Peyer's patch (tissue), 4 donors: ENCODE measurements at places on chromosomes 6 and 20. TPM values are rescaled to one million over a fixed set of nuclear protein-coding genes. Genes with fewer than 3 reads are reported as not detected.

The HSPA12B gene
- 1.2 TPM for total RNA-seq

The NFATC2 gene
- total RNA-seq = 38.0 TPM

The MATN4 gene
- not detected for total RNA-seq

The BPIFB1 gene
- not detected for total RNA-seq

The PI16 gene
- total RNA-seq = not detected

DNA sequence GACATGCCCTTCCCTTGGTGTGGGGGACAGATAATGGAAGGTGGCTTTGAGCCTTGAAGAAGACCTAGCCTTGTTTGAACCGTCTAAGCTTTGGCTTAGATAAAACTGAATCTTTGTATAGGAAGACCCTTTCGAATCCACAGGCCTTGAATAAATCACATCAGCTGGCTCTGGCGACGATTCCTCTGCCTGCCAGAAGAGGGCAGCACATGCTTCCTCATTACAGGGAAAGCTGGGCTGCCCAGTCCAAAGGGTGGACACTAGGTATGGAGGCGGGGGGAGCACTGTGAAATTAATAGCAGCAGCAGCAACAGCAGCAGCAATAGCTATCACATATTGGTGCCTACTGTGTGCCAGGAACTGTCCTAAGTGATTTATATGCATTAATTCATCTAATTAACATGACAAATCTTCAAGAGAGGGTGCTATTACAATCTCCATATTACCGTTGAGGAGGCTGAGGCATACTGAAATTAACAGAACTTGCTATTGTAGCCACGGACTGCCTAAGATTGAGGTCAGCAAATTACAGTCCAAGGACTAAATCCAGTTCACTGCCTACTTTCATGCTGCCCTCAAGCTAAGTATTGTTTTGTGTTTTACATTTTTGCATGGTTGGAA lies 85.1 kb downstream of the CLIC5 start:
- peak; percentile 55 for DNase-seq

- DNase-seq = no peak
Observed at GRCh38 chr6:133290930-133291329, 49.8 kb downstream of the EYA4 start.

DNA sequence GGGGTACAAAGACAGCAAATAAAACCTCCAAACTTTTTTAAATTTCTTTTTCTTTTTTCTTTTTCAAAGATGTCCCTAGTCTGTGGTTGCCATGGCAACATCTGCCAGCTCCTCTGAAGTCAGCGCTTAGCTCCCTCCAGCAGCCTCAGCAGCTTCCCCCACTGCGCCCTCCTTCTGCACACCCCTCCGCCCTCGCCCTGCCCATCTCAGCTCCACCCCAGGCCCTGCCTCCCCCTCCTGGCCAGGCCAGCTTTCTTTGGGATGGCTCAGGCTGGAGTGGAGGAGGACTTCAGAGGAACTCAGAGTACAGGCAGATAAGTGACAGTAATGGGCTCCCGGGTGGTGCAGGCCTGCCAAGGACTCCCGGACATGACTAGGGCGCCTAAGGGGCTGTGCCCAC lies 104.6 kb downstream of the LRFN2 start:
- DNase-seq = no peak

DNA sequence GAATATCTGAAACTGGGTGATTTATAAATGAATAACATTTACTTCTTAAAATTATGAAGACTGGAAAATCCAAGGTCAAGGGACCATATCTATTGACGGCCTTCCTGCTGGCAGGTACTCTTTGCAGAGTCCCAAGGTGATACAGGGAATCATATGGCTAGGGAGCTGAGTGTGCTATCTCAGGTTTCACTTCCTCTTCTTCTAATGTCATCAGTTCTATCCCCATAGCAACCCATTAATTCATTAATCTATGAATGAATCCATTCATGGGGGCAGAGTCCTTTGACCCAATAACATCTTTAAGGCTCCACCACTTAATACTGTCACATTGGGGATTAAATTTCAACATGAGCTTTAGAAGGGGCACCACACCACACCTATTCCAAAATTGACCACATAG lies 772.0 kb downstream of the HACE1 start:
- no peak for DNase-seq

DNA sequence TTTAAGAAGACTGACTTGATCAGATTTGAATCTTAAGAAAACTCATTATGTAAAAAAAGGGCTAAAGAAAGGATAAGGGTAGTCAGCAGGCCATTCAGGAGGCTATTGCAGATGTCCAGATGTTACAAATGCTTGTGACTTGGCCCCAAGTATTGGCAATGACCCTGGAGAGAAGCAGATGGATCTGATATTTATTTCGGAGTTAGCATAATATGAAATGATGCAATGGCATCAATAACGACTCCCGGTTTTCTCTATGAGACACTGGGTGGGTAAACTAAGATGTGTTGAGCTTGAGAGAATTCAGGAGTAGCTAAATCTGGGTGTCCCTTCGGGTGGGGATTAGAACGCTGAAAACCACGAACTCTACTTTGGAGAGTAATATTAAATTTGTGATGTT lies 149.7 kb downstream of the LAMA2 start:
- no peak for DNase-seq

DNA sequence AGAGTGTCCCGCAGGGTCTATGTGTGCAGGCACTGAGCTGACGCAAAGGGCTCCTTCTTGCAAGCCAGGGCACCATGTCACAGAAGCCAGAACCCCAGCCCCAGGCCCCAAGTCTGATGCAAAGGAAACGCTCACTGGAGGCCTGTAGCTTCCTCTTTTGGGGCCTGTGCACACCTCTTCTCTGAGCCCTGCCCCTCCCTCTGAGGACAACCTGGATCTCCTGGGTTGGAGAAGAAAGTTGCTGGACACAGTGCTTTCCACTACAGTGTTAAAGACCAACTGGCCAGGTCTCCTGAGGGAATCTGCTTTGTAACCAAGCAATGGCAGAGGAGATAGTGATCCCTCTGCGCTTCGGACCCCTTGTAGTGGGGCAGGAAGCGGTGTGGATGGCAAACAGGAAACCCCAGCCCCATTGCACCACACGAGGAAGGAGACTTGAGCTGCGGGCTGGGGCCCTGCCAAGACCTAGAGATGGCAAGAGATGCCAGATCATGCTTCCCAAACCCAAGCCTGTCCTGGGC lies 90.0 kb downstream of the PRND start:
- DNase-seq = peak; percentile 87

- peak; percentile 50 for DNase-seq
Observed at GRCh38 chr6:108113557-108114519, 39.3 kb upstream of the OSTM1 start.

- DNase-seq = no peak
Observed at GRCh38 chr20:60478533-60478932, 520.3 kb downstream of the CDH26 start.

DNA sequence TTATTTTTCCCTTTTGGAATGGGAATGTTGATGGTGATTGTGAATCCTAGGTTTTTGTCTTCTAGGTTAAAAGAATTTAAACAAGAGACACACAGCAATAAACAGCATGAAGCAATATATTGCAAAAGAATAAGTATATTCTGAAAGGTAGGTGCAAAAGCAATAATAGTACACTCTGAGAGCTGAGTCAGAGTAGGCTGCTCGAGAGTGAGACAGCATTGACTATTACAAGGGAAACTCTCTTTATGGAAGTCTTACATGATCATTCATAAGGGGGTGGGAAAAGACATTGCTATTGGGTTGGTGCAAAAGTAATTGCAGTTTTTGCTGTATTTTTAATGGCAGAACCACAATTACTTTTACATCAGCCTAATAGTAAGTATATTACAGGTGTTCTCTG lies 25.0 kb downstream of the FBXO5 start:
- DNase-seq = no peak

GRCh38 chr6:14271789-14272736 lies 154.5 kb downstream of the CD83 start:
- DNase-seq = no peak

GRCh38 chr20:63058696-63059335 lies 52.1 kb upstream of the BHLHE23 start:
- DNase-seq = peak; percentile 28

DNA sequence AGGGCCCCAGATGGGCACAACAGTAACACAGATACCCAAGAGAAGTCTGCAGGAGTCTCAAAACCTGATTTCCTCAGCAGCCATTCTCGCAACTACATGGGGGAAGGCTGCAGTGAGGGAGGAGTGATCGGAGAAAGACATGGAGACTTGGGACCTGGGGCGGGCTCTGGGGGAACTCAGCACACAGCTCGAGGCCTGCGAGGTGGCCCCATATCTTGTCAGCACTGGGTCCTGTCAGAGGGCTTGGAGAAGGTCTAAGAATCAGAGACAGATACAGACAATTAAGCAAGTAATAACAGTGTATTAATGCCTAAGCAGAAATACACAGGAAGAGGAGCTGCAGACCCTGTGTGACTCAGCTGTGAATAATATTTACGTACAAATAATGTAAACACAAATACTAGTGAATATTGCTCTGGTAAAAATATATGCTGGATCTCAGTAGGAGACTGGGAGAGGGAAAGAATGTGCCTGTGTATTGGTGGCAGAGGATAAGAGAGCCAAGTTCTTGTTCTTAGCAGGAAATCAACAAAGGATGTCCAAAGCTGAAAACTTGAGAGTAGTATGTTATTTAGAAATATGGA lies 336.2 kb downstream of the ZFAND3 start:
- no peak for DNase-seq

DNA sequence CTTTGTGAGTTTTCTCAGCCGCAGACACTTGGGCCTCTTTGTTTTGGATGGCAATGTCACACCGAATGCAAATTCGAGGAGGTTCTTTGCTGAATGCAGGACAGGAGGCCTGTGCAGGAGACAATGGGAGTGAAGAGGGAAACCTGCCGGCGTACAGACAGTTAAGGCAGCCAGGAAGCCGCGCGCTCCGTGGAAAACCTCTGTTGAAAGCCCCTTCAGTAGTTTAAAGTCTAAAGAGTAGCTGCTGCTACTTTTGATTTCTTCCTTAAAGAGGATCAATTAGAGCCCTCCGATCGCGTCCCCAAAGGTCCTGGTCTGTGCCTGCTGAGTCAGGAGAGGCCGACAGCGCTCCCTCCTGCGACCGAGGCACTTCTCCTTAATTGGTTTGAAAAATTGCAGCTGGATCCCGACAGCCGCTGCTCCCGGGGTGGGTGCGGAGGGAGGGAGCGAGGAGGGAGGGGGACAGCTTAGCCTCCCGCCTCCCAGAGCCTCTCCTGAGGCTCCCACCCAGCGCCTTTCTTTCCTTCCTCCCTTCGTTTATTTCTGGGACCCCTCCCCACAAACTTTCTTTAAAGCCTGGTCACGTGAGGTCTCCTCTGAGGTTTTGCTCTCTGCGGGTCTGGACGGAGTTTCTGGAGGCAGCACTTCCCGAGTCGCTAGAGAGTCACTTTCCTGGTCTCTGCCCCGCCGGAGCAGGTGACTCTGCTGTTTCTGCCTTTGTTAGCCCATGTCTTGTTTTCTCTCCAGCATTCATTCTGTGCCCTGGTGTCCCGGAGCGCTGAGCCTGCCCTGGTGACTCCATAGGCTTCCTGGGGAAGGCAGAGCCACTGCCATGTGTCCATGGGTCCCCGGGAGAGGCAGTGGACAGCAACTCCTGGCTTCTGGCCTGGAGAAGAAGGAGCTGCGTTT lies 22.3 kb upstream of the RPP40 start:
- no peak for DNase-seq

DNA sequence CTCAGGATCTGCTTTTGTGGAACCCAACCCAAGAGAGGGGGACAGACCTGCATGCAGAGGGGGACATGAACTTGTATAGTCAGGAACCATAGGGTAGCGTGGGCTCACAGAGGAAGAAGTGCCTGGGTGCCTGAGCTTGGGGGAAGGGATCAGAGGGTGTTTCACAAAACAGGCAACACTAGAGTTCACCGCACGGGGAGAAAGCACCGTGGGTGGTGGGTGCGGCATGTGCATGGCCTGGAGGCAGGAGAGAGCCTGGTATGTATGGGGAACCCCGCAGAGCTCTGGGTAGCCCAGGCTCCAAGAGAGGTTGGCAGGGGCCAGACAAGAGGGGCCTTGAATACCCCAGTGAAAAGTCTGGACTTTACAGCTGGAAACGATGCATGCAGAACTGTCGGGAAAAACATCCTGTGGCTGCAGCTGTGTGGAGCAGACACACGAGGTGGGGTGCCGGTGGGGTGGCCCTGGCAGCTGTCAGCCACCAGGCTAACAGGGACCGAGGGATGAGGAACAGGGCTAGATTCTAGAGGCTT lies 6.7 kb upstream of the EMILIN3 start:
- no peak for DNase-seq

GRCh38 chr6:52346503-52346902 lies 15.4 kb upstream of the PAQR8 start:
- no peak for DNase-seq

- DNase-seq = no peak
Observed at GRCh38 chr6:2197177-2197671, 48.2 kb downstream of the GMDS start.

- peak; percentile 45 for DNase-seq
Observed at GRCh38 chr6:127302728-127303660, 36.3 kb downstream of the RNF146 start.

DNA sequence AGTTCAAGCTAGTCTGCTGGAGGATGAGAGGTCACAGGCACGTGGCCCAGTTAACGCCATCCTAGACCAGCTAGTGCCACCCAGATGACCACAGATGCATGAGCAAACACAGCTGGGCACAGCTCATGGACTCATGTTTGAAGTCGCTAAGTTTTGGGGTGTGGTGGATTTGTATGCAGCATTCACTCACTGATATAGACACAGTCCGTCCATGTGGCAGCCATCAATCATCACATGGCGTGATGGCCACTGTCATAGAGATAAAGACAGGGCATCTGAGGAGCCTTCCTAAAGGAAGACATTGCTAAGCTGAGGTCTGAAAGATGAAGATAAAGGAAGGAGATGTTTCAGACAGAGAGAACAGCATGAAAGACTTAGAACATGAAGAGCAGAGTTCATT lies 154.4 kb upstream of the JAG1 start:
- no peak for DNase-seq

GRCh38 chr6:2640551-2640950 lies 110.2 kb downstream of the MYLK4 start:
- DNase-seq = no peak

GRCh38 chr20:45343532-45344167 lies 4.6 kb downstream of the SDC4 start:
- no peak for DNase-seq

GRCh38 chr6:68967549-68968300 lies 332.6 kb downstream of the ADGRB3 start:
- peak; percentile 69 for DNase-seq

DNA sequence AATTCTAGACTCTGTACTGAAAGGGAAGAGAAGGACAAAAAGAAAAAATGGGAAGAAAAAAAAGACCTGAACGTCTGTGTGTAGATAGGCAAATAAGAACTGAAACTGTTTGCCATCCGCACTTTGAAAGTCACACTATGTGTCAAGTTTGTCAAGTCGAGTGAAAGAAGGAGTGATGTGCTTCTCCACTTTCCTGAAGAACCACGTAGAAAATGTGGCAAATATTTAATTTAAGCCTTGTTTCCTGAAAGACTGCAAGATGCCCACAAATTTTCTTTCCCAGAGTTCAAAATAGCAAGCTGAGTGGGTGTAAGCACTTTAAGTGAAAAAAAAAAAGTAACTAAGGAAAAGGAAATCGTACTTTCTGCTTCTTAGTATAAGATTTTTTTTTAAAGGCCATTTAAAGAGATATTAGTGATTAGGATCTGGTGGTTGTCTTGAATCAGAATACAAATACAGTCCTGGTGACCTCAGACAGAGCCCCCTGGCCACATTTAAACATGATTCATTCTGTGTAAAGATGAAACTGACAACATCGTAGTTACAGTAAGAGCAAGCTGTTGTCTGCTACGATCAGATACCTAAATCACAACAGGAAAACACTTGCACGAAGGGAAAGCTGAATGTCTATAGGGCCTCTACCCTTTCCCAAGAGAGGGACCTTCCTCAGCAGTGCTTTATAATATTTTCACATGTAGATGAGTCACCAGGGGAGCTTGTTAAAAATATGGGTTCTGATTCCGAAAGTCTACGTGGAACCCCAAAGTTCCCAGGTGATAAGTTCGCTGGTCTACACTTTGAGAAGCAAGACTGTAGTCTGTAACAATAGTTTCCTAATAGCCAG lies 102.3 kb downstream of the HIVEP2 start:
- DNase-seq = no peak
